ENCODE measurements at places on chromosomes 3 and 15. TPM values are rescaled to one million over a fixed set of nuclear protein-coding genes. Genes with fewer than 3 reads are reported as not detected.

THBS1 gene
- total RNA-seq = 291 TPM

PLSCR2 gene
- not detected for total RNA-seq

ADGRG7 gene
- 0.10 TPM for total RNA-seq

KCNAB1 gene
- 6.3 TPM for total RNA-seq

GOLGA8F gene
- not detected for total RNA-seq

RIOX2 gene
- total RNA-seq = 35.7 TPM

ZNF106 gene
- total RNA-seq = 91.1 TPM

DNA sequence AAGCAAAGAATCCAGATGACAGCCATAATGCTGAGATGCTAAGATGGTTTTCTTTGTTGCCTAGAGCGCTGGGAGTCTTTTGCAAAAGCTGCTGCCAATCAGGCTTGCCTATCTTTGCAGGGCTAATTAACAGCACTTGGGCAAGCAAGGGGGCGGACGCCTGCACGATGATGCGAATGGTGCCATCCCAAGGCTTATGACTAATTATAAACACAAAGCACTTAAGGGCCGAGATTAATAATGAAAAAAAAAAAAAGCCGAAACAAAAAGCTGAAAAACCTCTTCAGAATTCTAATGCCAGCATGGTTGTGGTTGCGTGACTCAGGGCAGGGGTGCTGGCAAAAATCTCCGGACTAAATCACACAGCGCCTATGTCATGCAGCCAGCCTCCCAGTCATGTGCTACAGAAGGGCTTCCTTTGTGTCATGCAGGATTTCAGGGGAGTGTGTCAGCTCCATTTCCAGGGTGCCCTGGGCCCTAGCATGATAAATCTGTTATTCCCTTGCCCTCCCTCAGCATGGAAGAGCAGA lies 185.0 kb upstream of the ANKRD28 start:
- peak; percentile 14 for DNase-seq

DNA sequence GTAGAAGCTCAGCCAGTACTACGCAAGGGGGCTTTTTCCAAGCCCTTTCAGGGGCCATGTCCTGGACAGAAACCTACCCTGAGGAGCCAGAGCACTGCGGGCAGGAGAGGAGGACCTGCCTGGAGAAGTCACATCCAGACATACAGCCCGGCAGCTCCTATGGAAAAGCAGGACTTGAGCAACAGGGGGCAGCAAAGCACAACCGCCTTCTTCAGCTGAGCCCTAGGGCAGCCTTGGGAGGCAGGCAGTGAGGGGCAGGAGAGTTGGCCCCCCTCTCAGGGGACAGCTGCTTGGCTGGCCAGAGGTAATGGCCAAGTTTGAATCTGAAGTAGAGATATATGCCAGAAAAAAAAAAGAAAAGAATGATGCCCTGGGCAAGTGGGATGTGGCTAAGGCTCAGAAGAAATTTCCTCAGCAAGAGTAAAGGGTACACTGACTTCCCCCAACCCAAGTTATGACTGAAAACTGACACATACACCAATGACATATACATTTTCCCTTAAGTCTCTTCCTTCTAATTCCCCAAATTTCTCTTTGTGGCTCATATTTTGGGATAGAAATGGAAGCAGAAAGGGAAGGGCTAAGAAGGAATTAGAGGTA lies 56.9 kb downstream of the CYP19A1 start:
- DNase-seq = no peak

DNA sequence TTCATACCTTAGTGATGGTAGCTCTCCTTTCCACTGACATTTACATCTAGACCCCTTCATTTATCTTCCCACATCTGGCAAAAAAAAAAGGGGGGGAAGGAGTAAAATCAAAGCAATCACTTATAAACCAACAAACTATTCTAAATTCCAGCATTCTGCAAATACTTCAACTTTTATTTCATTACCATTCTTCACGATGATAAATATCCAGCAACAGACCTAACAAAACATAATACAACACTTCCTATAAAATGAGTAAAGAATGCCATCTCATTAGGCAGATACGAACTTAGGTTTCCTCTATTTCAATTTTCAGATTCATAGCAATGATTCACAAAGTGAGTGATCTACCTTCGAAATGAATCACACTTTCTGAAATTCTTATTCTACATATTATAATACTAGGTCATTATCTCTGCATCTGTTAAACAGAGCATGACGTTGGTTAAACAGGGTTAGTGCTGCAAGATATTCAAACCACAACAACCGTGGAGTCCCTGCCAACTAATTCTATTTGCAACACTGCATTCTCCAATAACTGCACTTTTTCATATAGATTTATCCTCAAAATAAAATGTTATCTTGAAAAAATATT lies at the start of gene LRRFIP2:
LRRFIP2 (minus strand) TSS at position 51 of the 595 bp plus-strand sequence. CDS start 25,599 bp downstream, outside the sequence.
- no peak for DNase-seq

DNA sequence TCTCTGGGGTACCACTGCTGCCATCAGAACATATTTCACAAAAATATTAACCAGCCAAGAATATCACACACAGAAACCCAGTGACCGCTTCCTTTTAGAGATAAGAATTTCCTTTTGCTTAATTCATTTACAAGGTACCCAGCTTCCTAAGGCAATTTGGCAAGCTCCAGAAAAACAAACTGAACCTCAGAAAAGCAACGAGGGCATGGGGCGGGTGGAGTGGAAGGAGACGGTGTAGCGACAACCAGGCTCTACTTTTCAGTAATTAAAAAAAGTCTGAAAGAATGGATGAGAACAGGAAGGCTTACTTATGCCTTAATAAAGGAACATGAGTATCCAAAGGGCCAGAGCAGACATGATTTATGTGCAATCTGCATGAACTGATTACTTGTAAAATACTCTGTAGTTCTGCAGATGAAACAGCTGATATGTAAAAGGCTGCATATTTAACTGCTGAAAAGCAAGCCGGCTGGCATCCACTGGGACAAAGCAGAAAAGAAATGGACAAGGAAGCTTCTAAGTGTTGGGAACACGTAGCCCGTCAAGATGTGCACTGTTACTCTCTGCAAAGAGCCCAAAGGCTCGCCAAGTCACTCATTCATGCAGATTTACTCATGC lies 18.6 kb downstream of the RFTN1 start:
- DNase-seq = no peak

- no peak for DNase-seq
Observed at GRCh38 chr15:94023531-94023930, 207.8 kb upstream of the MCTP2 start.

GRCh38 chr15:57406062-57406772 lies 29.9 kb downstream of the CGNL1 start:
- DNase-seq = no peak

DNA sequence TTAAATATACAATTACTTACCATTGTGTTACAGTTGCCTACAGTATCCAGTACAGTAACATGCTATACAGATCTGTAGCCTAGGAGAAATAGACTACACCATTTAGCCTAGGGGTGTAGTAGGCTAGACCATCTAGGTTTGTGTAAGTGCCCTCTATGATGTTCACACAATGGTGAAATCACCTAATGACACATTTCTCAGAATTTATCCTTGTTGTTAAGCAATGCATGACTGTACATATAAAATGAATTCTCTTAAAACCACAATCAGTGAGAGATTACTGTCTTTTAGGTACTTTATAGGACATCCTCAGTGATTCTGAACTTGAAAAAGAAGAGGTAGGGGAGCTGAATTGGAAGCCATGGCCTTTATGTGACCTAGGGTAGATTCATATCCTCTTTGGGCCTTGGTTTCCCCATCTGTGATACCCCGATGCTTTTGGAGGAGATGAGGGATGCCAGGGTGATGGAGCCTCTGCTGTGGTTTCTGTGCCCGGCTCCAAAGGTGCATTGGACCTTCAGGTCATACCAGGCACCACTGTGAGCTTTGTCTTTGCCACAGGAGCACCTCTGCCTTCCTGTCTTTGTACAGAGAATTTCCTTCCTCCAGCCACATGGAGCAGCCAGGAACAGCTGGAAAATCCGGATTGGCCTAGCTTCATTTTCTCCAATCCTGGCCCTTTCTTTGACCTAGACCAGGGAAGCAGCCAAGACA lies 51.9 kb upstream of the FLNB start:
- DNase-seq = no peak

DNA sequence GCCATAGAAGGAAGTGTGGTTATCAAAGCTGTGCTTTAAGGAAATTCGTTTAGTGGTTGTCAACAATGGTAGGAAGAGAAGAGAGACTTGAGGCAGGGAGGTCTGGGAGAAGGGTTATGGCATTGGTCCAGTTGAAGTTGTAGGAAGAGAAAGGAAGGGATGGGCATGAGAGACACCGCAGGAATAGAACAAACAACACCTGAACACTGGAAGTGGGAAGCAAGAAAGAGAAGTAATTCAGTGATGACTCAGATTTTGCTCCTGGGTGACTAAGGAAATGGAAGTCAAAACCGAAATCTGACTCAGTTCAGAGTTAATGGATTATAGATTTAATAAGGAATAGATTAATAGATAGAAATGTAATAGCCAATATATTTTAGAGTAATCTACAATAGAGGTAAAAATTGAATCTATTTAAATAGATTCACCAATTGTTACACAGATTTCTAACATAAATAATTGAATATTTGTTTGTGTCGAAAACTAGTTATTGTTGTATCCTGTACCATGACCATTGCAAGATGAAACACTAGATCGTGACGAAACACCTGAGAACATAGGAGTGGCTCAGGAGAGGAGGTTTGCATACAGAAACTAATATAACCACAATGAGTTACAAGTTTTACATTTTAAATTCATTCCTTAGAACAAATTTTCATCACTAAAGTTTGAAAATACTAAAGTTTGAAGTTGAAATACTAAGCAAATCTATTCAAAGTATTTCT lies 36.0 kb downstream of the THBS1 start:
- no peak for DNase-seq

DNA sequence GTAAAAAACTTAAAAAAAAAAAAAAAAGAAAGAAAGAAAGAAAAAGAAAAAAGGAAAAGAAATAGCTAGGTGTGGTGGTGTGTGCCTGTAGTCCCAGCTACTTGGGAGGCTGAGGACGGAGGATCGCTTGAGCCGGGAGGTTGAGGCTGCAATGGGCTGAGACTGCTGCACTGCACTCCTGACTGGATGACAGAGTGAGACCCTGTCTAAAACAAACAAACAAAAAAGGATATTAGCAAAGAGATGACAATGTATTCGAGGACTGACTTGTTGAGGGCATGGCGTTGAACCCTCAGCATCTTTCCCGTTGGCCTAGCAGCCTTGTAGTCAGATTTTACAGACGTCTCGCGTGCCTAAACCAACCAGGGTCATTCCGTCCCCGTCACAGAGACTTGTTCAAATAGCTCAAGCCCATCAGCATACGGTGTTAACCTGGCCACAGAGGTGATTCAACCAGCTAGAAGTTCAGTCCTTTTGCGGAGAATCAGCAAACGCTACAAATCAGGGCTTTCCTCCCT lies 528 bp upstream of the NIT2 start:
- peak; percentile 29 for DNase-seq

- no peak for DNase-seq
Observed at GRCh38 chr3:192170031-192170430, 557.3 kb downstream of the FGF12 start.

DNA sequence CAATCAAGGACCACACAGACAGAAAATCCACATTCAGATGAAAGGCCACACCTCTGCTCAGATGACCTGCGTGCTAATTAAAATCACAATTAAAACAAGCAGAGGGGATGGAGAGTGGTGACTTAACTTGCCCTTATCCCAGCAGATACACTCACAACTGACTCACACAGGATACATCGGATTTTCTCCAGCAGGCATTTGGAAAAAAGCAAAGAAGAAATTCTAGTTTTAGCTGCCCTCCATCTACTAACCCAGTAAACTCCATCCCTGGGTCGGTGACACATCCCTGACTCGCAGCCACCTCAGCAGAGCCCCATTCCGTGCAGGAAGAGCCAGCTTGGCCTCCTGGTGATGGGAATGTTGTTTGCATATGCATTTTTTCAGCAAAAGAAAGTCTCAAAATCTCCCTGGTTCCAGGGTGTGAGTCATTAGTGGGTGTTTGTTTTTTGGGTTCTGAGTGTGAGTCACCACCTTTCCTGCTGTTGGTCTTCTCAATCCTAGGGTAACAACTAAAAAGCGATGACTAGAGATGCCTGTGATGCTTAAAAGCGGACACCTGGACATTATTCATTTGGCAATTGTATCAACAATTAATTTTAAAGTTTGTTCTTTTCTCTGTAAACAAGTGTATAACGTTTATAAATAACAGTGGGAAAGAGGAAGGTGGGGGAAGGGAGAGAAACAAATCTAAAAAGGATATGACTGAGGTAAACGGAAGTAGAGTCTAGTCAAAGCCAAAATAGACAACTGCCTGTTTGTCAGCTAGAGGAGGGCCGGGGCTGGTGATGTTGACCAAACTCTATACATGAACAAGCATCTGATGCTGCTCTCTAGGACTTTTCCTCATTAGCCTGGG lies 49.8 kb upstream of the SLC4A7 start:
- DNase-seq = no peak

DNA sequence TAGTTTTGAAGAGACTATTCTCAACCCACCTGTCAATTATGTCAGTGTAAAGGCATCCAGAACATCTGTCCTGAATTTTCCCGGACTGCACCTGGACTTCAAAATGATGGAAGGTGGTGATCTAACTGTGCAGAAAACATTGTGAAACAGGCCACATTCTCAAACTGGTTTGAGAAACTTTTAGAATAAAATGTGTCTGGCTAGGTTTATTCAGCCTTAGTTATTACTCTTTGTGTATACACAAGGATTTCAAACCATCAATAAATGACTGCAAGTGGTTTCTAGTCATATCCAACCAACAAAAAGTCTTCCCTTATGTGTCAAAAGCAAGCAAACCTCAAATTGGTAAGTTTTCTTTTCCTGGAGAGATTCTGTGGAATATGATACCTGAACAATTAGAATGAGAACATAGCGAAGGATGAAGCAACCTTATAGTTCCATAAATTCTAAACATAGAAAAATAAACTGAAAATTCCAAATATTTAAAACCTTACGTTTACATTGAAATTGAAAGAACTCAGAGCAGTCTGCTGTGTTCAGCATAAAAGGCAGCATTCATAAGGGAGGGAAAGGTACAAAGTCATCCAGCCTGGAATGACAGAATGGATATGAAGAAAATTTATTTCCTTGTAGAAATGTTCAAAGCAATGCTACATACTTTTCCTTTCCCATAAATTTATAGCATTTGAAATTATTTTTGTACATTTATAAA lies 306.6 kb upstream of the TGFBR2 start:
- DNase-seq = no peak

DNA sequence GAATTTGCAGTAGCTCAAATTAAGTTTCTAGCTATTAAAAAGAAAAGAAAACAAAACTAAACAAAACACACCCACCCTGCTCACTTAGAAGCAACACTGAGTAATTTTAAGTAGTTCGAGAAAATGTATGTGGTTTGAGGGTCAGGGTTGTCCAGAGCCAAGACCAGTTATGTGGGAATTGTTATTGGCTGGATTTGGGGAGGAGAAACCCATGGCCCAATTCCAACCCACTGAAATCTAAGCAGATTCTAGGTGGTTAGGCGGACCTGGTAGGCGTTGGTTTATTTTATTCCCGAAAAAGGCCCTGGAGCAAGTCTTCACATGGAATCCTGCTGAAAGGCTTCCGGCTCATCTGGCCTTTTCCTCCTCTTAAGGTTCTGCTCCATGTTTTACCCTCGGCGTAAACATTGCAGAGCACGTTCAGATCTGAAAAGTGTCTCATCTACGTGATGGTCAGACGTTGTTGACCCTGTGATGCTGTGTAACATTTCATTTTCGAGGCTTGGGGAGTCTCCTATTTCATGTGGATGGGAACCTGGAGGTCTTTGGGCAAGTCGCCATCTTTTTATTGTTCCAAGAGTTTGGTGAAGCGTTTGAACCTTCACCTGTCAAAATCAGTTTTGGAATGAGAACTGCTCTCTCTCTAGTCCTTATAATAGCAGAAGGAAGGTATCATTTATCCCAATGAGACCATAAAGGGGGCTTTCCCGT lies 64.0 kb downstream of the FLNB start:
- DNase-seq = no peak

Measured in skin of body (tissue), 3 donors.